H54 (cell line): ENCODE measurements at places on chromosomes 5 and 9.
A peak's percentile ranks its signal among the peaks of the same experiment; 100 is the strongest.

GRCh38 chr9:95270790-95271189 lies 46.7 kb downstream of the FANCC start:
- no peak for DNase-seq

DNA sequence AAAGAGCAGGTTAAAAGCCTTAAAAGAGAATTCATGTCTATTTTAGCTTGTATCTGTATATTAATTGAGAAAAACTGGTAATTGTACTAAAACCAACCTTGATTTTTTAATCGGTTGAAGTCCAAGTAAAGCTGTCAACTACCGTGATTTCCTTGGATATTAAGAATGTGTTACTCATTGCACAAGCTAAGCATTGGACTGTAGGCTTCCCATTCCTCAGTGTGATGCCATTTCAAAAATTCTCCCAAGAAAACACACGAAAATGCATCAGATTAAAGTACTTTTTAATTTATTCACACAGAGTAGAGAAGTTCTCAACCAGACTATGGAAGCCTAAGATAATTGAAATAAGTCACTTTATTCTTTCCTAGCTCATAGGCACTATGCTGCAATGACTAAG lies 761.4 kb upstream of the TYRP1 start:
- no peak for DNase-seq

DNA sequence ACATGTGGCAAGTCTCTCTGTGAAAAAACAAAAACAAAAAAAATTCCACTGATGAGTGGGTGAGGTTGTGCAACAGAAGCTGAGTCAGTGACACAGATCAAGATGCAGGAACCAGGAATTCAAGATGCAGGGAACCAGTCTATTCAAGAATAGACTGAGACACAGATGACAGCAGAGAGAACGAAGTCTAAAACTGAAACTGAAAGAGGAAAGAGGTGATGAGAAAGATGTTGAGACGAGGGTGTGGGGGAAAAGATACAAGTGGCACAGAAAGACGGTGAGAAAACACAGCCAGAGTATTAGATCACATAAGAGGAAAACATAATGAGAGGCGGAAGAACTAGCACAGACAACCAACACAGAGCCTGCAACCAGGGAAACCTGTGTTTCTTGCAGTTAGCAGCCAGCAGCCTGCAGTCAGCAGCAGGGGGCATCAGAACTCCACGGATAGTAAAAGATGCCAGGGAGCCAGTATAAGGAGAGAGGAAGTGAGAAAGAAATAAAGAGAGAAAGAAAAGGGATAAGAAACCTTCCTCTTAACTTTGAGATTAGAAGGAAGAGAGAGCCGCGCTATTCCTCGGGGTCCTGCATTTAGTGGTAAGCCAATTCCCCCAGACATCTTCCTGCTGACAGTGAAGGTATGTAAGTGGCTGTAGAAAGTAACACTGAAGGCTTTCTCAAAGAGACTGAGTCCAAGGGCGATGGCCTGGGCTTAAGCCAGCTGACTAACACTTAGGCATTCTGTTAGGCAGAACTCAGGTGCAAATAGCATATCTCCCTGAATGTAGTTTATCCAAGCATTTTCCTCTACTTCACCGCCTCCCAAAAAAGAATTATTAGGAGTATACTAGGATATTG lies 79.0 kb downstream of the TLR4 start:
- DNase-seq: peak; percentile 56

DNA sequence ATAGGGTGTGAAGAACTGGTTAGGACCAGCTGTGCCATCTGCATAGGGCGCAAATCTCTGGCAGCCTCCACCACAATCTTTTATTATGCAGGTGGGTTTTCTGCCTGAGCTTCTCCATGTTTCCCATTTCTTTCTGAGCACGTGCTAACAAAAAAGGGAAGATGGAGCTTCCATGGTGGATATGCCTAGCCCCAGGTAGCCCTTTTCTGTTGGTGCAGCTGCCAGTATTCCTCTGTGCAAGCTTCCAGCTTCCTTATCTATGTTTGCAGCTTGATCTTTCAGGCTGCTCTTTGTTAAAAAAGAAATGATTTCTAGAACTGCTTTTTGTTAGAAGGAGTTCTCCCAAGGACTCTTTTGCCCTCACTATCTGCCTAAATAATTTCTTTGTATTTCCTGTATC lies 95.0 kb upstream of the EPB41L4A start:
- no peak for DNase-seq

DNA sequence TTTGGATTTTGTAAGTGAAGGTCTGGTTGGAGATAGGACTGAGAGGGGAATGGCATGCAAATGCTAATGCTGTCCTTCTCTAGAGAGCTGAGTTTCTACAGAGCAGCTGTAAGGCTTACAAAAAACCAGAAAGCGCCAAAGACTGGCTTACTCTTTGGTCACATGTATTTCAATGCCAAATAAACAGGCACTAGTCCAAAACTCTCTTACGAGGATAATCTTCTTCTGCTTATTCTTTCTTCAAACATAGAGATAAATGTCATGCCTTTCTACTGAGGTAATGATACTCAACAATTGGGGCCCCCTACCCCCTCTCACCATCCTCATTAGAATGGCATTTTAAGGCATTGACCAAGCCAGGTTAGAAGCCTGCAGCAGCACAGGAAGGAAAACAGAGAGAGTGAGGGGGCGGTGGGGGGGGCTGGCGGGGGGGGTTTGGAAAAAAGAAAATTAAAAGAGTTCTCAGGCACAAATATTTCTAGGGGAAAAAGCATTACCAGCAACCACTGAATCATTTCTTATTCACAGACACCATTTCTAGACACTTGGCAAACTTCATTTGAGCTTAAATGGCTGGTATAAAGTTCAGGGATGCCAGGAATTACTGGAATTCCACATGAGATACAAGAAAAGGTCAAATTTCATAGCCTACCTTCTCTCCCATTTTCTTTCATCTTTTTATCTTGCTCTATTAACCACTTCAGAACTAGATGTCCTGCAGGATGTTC lies 34.0 kb downstream of the PUM3 start:
- DNase-seq: peak; percentile 14

GRCh38 chr5:132227235-132227484 lies 493 bp downstream of the P4HA2 start:
- no peak for DNase-seq

DNA sequence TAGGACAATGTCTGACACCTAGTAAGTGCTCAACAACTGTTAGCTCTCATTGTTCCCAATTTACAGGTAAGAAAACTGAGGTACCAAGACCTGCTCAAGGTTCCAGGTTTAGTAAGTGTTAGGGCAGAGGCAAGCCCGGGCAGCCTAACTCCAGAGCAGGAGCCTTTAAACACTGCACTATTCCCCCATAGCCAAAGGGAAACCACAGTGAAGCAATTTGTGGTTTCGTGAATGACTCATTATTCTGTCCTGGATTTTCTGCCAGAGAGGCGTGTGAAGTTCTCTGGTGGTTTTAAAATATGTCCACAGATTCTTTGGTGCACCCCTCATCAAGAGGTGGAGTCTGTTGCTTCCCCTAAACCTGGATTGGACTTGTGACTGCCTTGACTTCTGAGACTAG lies 1.0 kb upstream of the MCC start:
- peak; percentile 78 for DNase-seq

- DNase-seq: no peak
Measured at GRCh38 chr9:33022303-33022702, 2.8 kb upstream of the DNAJA1 start.

- no peak for DNase-seq
Measured at GRCh38 chr5:73917433-73917832, 291.4 kb downstream of the ARHGEF28 start.

- no peak for DNase-seq
Measured at GRCh38 chr5:163963881-163964280, 458.5 kb downstream of the MAT2B start.

- no peak for DNase-seq
Measured at GRCh38 chr9:90035471-90035870, 430.7 kb downstream of the GADD45G start.

DNA sequence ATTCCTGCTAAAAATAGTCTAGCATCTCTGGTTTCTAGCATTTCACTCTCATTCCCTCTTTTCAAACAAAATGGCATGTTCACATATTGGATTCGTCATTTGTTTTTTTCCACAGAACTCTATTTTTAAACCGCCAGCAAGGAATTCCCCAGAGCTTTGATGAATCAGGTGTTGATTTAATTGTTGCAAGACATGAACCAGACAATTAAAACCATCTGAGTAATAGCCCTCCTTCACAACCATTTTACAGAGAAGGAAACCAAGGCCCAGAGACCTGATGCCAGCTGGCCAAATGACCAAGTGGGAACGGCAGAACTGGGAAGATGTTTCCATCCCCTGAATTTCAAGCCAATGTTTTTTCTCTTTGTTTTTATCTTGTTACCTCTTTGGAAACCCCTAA lies 167.0 kb downstream of the CAAP1 start:
- DNase-seq: no peak

- no peak for DNase-seq
Measured at GRCh38 chr5:110547495-110547894, 179.0 kb downstream of the TMEM232 start.

GRCh38 chr5:43270645-43271044 lies 42.6 kb downstream of the HMGCS1 start:
- no peak for DNase-seq

GRCh38 chr9:70442328-70442848 lies 27.9 kb upstream of the KLF9 start:
- DNase-seq: no peak

DNA sequence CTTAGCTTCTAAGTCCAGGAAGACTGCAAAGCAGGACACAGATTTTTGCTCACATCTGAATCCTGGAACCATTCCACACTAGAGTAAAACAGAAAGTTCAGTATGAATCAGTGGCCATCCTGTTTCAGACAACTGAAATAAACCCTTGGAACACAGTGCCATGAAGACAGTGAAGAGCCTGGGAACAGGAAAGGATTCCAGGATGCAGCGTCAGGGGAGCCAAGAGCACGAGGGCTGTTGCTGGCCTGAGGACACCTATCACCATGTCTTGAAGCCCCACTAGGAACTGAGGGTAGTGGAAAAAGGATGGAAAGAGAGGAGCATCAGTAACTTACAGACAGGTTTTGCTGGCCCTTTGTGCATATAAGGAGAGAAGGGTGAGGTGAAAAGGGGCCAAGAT lies 115.3 kb upstream of the FSTL4 start:
- no peak for DNase-seq

DNA sequence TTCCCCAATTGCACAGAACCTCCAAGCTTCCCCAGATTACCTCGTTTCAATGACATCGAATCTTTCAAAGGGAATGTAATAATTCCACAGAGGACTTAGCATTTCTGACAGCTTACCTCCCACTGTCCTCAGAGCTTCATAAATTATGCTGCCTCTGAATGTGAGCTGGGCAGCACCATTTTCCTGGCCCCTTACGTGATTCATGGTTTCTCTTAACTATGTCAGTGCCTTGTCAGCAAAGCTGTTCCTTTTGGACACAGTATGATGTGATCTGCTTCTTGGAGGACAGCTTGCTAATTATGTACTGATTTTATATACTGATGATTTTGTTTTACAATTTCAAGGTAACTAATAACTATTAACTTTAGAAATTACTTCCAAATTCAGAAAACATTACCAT lies 27.7 kb upstream of the SSBP2 start:
- peak; percentile 10 for DNase-seq

- DNase-seq: no peak
Measured at GRCh38 chr5:104539618-104540350, 977.2 kb upstream of the NUDT12 start.

DNA sequence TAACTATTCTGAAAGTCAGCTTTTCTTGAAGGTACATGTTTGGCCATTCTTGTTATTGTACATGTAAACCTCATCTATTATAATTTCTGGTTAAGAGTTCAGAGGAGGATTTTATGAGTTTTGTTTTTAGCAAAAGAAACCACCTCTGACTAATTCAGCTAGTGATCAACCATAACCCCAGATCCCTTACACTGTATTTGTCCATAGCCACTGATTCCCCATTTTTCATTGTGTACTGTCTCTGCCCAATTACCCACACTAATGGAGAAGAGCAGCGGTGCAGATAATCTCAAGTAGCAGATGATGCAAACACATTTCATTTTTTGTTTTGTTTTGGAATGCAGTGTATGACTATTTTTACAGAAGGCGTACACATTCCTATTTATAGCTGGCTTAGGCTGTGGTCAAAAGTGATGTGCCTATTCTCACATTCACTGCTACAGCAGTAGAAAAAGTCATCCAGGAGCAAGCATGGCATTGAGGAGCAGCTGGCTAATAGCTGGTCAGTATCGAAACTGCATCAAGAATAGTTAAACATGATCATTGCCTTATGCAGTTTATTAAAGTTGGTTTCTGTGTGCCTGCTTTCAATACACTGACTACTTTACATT lies 988.3 kb downstream of the DTWD2 start:
- no peak for DNase-seq

DNA sequence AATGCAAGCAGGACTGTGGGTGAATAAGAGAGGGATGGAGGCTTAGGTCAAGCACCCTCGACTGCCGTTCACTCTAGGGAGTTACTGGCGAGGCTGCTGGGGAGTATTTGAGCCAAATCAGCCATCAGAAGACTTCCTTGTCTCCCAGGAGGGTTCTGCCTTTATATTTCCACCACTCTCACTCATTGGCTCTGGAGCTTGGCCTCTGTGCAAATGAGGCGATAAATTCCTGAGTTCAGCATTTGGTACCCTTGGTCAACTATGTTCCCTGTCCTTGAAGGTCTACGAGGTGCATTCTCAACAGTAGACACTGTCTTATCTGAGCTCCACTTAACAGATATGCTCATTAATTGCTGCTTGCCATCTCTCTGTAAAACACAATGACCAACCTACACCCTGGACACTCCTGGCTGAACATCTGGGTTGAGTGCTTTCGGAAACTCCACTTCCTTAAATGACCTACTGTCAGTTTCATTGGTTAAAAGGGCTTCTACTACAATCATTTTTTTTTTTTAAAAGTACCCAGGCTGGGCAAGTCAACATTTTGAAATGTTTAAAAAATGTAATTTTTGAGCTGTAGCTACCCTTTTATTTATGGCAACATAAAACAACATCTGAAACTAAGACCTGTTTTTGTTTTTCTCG lies 153.2 kb downstream of the NTRK2 start:
- no peak for DNase-seq

DNA sequence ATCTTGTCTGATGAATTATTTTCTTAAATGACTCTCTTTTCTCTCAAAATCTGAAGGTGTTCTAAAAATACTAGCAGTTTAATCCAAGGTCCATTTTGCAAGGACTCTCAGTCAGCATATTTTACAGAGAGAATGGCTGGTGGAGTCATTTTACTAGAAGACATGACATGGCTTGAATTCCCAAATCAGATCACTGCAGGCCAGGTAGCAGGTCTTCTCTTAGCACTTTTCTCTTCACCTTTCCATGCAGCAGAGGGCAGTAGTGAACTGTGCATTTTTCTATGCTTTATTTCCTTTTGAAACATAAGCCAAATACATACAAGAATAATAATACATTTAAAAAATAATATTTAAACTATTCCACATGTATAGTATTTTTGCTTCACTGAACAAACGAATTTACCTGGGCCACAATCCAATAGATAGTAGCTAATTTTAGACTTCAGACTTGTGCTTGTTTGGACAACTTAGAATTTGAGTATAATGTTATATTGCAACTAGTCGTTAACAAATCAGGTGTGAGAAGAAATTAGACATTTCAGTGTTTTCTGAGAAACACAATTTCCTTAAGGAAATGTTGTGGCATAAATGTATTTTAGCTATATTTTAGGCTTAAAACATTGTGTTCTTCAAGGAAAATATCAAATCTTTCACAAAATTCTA lies 289.4 kb upstream of the DAB2 start:
- DNase-seq: no peak

- no peak for DNase-seq
Measured at GRCh38 chr5:127683008-127683407, 20.2 kb upstream of the CCDC192 start.

GRCh38 chr9:80763536-80763935 lies 925.8 kb downstream of the TLE1 start:
- DNase-seq: no peak
